NCI-H446 (cell line): ENCODE measurements at places on chromosomes 13 and 19.

GRCh38 chr19:41904118-41904870, 21.3 kb downstream of the ARHGEF1 start:
- DNase-seq: no peak

GRCh38 chr19:4108767-4109625, 14.9 kb downstream of the MAP2K2 start:
- no peak for DNase-seq

DNA sequence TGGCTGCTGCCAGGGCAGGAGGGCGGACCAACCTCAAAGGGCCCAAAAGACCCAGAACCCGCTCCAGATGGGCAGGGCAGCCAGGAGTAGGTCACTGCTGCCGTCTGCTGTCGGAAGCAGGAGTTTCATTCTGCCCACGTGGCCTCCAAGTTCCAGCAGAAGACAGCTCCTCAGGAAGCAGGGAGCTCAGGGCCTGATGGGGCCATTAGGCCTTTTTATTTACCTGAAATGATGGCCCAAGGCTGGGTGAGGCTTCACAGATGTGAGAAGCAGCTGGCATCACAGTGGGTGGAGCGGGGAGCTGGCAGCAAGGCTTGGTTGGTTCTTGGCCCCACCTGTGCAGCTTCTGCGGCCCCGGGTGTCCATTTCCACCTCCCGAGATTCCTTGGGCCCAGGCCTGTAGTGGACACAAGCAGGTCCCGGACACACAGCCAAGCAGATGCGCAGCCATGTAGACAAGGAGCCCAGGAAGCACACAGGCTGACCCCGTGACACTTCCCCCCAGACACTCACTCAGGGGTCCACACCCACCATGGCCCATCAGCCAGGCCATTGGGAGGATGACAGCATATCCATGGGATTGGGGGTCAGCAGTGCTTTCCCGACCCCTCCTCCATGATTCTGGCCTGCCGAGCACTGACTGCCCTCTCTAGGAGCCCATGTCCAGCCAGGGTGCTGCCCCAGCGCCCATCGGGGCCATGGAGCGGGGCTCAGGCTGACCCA, 26.4 kb downstream of the C13orf46 start:
- DNase-seq: no peak

- no peak for DNase-seq
Observed at GRCh38 chr19:1250437-1251260, 2.3 kb downstream of the MIDN start.

- DNase-seq: no peak
Observed at GRCh38 chr19:16470541-16470910, 1.2 kb downstream of the EPS15L1 start.

DNA sequence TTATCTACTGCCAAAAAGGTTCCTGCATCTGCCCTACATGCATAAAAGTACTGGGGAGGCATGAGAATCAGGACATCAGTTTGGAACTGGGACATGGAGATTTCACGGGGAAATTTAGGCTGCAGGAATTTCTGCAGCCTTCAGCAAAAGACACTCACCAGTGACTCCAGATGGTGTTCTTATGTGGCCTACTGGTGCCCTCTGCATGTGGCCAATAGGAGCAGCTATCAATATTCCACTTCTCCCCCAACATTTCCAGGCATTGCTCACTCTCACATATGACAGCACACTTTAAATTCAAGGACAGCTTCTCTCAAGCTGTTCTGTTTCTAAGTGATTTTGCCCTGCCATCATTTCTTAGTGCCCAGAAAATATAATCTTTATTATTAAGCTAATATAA, 570.5 kb upstream of the ARGLU1 start:
- DNase-seq: peak; percentile 1

DNA sequence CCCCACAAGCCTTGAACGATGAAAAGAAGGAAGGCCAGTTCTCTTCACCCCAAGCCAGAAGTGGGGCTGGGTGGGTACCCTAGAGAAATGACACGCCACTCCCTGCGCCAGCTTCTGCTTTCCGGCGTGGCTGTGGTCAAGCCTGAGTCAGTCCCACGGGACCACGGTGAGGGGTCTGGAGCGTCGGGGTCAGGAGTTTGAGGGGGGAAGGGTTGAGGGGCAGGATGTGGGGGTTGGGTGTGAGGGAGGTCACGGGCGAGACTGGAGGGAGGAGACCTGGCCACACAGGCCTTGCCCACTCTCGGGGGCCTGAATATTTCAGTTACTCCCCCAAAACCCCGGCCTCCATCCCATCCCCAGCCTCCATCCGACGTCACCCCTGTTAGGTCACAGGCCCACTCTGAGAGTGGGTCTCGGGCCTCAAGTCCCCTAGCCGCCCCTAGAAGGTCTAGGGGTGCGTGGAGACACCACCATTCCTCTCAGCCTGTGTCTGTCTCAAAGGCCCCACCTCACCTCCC, 500 bp upstream of the IFI30 start:
- no peak for DNase-seq

DNA sequence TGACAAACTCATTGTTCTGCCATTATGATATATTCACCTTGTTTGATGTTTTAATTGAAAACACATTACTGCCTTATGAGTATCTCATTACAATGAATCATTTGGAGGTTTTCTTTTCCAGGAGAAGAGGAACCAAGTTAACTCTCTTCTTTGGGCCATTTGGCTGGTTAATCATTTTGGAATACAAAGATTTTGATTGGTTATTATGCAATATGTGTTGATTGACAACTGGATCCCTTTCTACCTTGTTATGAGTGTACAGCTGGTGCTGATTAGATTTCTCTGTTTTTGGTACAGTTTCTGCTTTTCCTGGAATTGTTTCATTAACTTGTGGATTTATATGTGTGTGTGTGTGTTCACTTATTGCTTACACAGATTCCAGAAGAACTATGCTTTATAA, 49.2 kb upstream of the RGCC start:
- no peak for DNase-seq

DNA sequence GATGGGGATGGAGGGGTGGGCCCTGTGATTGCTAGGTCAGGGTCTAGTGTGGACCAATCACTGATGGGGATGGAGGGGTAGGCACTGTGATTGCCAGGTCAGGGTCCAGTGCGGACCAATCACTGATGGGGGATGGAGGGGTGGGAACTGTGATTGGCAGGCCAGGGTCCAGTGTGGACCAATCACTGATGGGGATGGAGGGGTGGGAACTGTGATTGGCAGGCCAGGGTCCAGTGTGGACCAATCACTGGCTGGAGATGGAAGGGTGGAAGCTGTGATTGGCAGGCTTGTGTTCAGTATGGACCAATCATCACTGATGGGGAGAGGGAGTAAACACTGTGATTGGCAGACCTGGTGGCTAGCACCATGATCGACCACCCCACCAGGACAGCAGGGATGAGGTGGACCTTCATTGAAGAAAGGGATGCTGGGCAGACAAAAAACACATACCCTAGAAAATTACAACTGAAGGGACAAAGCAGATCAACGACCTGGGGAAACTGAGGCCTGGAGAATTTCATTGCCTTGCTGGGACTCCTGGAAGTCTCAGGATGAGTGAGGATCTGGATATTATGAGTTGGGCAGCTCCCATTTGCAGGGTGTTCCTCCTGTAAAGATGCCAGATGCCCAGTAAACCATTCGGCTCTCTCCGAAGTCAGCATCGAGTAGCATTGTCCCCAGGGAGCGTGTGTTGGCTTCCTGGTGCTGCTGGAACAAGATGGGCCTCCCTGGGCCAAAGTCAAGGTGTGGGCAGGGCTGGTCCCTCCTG, 15.5 kb downstream of the TMPRSS9 start:
- DNase-seq: no peak

DNA sequence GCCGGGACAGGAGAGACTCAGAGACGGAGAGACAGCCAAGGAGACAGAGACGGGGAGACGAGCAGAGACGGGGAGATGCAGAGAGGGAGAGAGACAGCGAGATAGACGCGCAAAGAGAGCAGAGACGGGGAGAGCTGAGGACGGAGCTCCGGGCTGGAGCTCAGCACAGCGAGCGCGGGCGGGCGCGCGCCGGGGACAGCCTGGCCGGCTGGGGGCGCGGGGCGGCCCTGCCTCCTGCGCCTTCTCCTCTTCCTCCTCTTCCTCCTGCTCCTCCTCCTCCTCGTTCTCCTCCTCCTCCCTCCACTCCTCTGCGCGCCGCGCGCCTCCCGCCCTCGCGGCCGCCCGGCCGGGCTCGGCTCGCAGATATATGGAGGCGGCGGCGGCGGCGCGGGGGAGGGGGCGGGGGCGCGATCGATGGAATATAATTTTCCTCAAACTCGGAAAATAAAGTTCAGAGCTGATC, at the start of gene ERFL:
TSS of gene ERFL (minus strand) at position 229 of the 463 bp plus-strand sequence. CDS start 15,530 bp downstream, outside the sequence.
- no peak for DNase-seq

- DNase-seq: no peak
Observed at GRCh38 chr13:38566023-38566422, 120.9 kb upstream of the FREM2 start.
